Common myeloid progenitor, CD34-positive (primary cell): ENCODE measurements at places on chromosomes 5 and 9.

- H3K27me3 ChIP-seq, result no peaks in the 10 kb centered on the region
- H3K36me3 ChIP-seq, result no peaks in the 10 kb centered on the region
- peaks cover 7% of the 10 kb centered on the region for H3K4me1 ChIP-seq
- no peak overlapping the region for H3K27ac ChIP-seq
- H3K4me3 ChIP-seq, result no peak overlapping the region
Measured at GRCh38 chr5:171647043-171647903, 138.3 kb upstream of the SMIM23 start.

- no peaks in the 10 kb centered on the region for H3K36me3 ChIP-seq
- H3K27ac ChIP-seq, result no peak overlapping the region
- H3K4me3 ChIP-seq, result no peak overlapping the region
- peaks cover 6% of the 10 kb centered on the region for H3K27me3 ChIP-seq
- H3K4me1 ChIP-seq, result no peaks in the 10 kb centered on the region
Measured at GRCh38 chr5:173642895-173643481, 26.5 kb upstream of the BOD1 start.

GRCh38 chr5:80229902-80230255 lies 26.0 kb downstream of the SERINC5 start:
- H3K36me3 ChIP-seq, result no peaks in the 10 kb centered on the region
- H3K4me3 ChIP-seq, result no peak overlapping the region
- no peaks in the 10 kb centered on the region for H3K27me3 ChIP-seq
- no peaks in the 10 kb centered on the region for H3K4me1 ChIP-seq

GRCh38 chr9:73845954-73846690 lies 651.0 kb upstream of the RORB start:
- no peak for DNase-seq
- H3K4me1 ChIP-seq, result no peaks in the 10 kb centered on the region

- H3K36me3 ChIP-seq, result no peaks in the 10 kb centered on the region
- no peaks in the 10 kb centered on the region for H3K4me1 ChIP-seq
- H3K4me3 ChIP-seq, result no peak overlapping the region
- H3K27ac ChIP-seq, result no peak overlapping the region
Measured at GRCh38 chr5:180153991-180154390, 55.0 kb downstream of the RASGEF1C start.

DNA sequence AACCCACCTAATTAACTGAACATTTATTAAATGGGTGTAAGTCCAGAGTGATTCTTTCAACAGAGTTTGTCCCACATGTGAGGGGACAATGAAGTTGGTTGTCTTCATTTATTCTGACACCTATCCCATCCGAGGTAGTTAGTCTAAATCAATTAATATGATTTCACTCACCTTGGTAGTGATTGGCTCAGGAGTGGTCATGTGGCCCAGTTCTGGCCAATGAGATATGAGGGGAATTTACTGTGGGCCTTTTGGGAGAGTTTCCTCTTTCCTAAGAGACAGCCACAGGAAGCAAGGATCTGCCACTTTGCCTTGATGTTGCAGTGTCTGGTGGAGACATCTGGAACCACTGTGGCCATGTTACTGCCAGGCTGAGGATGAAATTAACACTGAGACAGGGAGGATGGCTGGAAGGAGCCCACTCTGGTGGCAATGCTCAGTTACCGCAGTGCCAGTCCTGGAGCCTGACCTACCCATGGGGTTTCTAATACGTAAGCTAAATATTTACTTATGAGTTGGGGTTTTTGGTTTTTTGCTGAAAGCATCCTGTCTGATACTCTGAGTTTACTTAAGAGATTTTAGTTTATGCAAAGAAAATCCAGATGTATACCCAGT lies 118.6 kb downstream of the FGF18 start:
- no peaks in the 10 kb centered on the region for H3K27me3 ChIP-seq
- DNase-seq, result no peak
- H3K4me1 ChIP-seq, result no peaks in the 10 kb centered on the region
- no peaks in the 10 kb centered on the region for H3K36me3 ChIP-seq

- no peak overlapping the region for H3K4me3 ChIP-seq
- H3K27ac ChIP-seq, result no peak overlapping the region
- DNase-seq, result no peak
Measured at GRCh38 chr5:59555596-59555995, 337.9 kb downstream of the PDE4D start.

DNA sequence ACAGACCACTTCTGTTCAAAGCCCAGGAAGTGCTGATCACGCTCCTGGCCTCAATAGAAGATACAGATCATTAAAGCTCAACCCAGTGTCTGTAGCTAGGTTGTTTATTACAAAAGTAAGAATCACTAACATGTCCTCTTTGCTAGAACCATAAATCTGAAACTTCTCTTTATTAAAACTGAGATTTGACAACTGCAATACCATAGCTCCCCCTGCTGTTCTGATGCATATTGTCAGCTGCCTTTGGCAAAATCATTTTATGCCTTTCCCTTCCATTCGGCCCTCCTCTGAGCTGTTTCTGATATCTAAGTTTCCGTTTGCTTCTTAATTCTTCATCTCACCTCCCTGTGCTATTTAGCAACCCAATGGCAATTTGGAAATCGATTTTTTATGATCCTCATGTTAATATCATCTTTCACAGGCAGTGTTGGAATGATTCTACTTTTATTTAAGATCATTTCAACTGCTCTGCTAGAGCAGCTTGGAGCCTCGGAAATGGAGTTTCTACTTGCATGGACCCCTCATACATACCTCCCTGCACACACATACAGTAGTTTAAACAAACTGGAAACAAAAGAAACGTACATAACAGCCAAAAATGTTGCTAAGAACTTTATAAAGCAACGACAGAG lies 998.8 kb downstream of the MAT2B start:
- H3K27me3 ChIP-seq, result no peaks in the 10 kb centered on the region
- H3K27ac ChIP-seq, result no peak overlapping the region
- H3K4me1 ChIP-seq, result no peaks in the 10 kb centered on the region

- H3K27me3 ChIP-seq, result peaks cover 100% of the 10 kb centered on the region
- H3K4me3 ChIP-seq, result no peak overlapping the region
- no peak overlapping the region for H3K27ac ChIP-seq
- no peaks in the 10 kb centered on the region for H3K36me3 ChIP-seq
- no peak for DNase-seq
Measured at GRCh38 chr5:123088031-123088805, 823 bp upstream of the PRDM6 start.

- no peaks in the 10 kb centered on the region for H3K27me3 ChIP-seq
- H3K27ac ChIP-seq, result no peak overlapping the region
- H3K4me3 ChIP-seq, result no peak overlapping the region
Measured at GRCh38 chr5:106397700-106398099, 1273.0 kb downstream of the EFNA5 start.

- H3K27ac ChIP-seq, result no peak overlapping the region
- no peaks in the 10 kb centered on the region for H3K4me1 ChIP-seq
- H3K36me3 ChIP-seq, result no peaks in the 10 kb centered on the region
- no peak overlapping the region for H3K4me3 ChIP-seq
Measured at GRCh38 chr5:173420108-173420507, 91.9 kb upstream of the STC2 start.

- H3K27me3 ChIP-seq, result no peaks in the 10 kb centered on the region
- H3K27ac ChIP-seq, result no peak overlapping the region
- no peak for DNase-seq
Measured at GRCh38 chr9:122197426-122197825, 31.3 kb downstream of the LHX6 start.

- H3K4me1 ChIP-seq, result no peaks in the 10 kb centered on the region
- DNase-seq, result no peak
- H3K27me3 ChIP-seq, result no peaks in the 10 kb centered on the region
Measured at GRCh38 chr5:177100714-177101121, 14.0 kb downstream of the FGFR4 start.

- H3K27me3 ChIP-seq, result no peaks in the 10 kb centered on the region
- H3K4me3 ChIP-seq, result no peak overlapping the region
- no peak for DNase-seq
- no peaks in the 10 kb centered on the region for H3K36me3 ChIP-seq
Measured at GRCh38 chr5:76166886-76167576, 83.8 kb downstream of the SV2C start.

DNA sequence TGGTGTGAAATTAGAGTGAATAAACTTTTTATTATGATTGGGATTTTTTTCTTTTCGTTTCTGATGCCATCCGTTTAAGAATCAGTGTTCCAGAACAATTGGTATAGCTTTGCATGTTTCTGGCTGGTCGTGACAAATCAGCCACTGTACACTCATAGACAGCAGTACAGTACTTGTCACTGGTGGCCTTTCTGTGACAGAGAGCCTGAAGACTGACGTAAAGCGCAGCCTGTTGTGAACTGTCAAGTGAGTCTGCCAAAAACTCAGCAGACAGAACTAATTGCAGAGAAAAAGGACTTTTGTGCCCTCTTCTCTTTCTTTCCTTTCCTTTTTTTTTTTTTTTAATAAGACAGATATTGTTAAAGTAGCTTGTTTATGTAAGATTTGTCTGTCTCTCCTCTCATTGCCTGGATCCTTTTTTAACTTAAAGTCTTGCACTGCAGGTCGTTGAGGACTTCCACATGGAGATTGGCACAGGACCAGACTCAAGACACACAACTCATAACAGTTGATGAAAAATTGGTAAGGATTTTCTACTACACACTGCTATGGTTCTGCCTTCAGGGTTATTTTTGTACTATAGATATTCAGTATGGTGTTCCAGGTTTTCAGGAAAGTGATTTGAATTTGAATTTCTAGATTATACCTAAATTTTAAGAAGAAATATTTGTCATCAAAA lies 42.7 kb downstream of the NDUFS4 start:
- no peak overlapping the region for H3K4me3 ChIP-seq
- peak; percentile 13 for DNase-seq
- no peak overlapping the region for H3K27ac ChIP-seq
- no peaks in the 10 kb centered on the region for H3K27me3 ChIP-seq

GRCh38 chr5:73996151-73996755 lies 370.3 kb downstream of the ARHGEF28 start:
- no peak overlapping the region for H3K4me3 ChIP-seq
- no peaks in the 10 kb centered on the region for H3K36me3 ChIP-seq
- H3K27ac ChIP-seq, result no peak overlapping the region

GRCh38 chr5:68380078-68380477 lies 164.5 kb downstream of the PIK3R1 start:
- peaks cover 39% of the 10 kb centered on the region for H3K4me1 ChIP-seq
- H3K27me3 ChIP-seq, result no peaks in the 10 kb centered on the region
- no peak for DNase-seq
- no peaks in the 10 kb centered on the region for H3K36me3 ChIP-seq
- H3K27ac ChIP-seq, result no peak overlapping the region

DNA sequence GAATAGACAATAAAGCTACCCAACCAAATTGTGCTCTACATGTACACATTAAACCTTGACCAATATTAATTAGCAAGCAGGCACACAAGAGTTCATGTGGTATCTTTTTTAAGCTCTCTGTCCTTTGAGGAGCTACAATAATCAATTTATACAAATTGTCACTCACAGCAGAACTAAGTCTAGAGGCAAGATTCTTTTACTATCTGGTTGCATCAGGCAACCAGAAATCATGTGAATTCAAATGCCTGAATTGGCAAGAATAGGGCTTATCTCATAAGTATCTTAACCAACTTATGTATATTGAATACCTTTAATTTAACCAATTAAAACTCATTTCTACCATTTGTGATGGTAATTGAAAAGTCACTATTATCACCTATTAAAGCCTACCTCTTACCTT lies 145.5 kb upstream of the HAPLN1 start:
- no peaks in the 10 kb centered on the region for H3K36me3 ChIP-seq
- DNase-seq, result no peak
- no peaks in the 10 kb centered on the region for H3K4me1 ChIP-seq

GRCh38 chr5:56759521-56760216 lies 55.7 kb upstream of the MAP3K1 start:
- H3K27ac ChIP-seq, result no peak overlapping the region
- no peak for DNase-seq
